Uterine smooth muscle cell (primary cell): ENCODE measurements at places on chromosomes 1 and 21. TPM values are rescaled to one million over a fixed set of nuclear protein-coding genes. Genes with fewer than 3 reads are reported as not detected.

Gene HMGCS2
- not detected in 2 replicates for total RNA-seq

Gene DNM3
- 1.1 and 2.1 TPM in 2 replicates for total RNA-seq

Gene RAB42
- total RNA-seq: 2.3 and 3.2 TPM in 2 replicates

Gene TMEM82
- total RNA-seq: not detected in 2 replicates

Gene SPRR2E
- not detected in 2 replicates for total RNA-seq

Gene IGFN1
- total RNA-seq: 4.6 and 12.9 TPM in 2 replicates

Gene ZFP69B
- total RNA-seq: 2.2 and 5.3 TPM in 2 replicates
